ENCODE measurements at places on chromosomes 6 and 20. TPM values are rescaled to one million over a fixed set of nuclear protein-coding genes. Genes with fewer than 3 reads are reported as not detected.

GRCh38 chr20:57659517-57660180 is 39.4 kb upstream of the ZBP1 start:
- H3K36me3 ChIP-seq: peaks cover 34% of the 10 kb centered on the region
- H3K27ac ChIP-seq: no peak overlapping the region
- H3K4me1 ChIP-seq: peaks cover 5% of the 10 kb centered on the region
- H3K4me3 ChIP-seq: no peak overlapping the region
- DNase-seq: no peak

GRCh38 chr6:155309150-155309549 is 5.1 kb downstream of the TFB1M start:
- no peaks in the 10 kb centered on the region for H3K27me3 ChIP-seq

- H3K36me3 ChIP-seq: no peaks in the 10 kb centered on the region
- no peak overlapping the region for H3K27ac ChIP-seq
- H3K4me1 ChIP-seq: peaks cover 11% of the 10 kb centered on the region
- no peaks in the 10 kb centered on the region for H3K27me3 ChIP-seq
- H3K4me3 ChIP-seq: no peak overlapping the region
- no peak for DNase-seq
These were observed 29.5 kb upstream of the ADTRP start for GRCh38 chr6:11808054-11808453.

DNA sequence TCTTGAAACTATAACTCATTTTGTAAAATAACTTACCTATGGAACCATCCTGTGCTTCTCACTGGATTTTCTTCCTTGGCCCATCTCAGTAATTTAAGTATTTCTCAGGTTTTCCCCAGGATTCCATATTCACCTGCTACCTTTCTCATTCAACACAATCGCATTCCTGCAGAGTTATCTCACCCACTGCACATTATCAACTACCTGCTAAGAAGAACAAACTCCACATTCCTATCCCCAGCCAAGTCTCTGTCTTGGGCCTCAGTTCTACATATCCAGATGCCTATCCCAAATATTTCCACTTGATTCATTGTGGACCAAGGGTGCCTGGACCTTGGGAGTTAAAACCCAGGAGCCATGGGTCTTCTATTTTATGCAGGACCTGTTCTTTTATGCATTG is 60.2 kb upstream of the KCNQ5 start:
- no peak overlapping the region for H3K27ac ChIP-seq
- H3K4me1 ChIP-seq: no peaks in the 10 kb centered on the region
- H3K4me3 ChIP-seq: no peak overlapping the region
- DNase-seq: no peak
- no peaks in the 10 kb centered on the region for H3K27me3 ChIP-seq
- no peaks in the 10 kb centered on the region for H3K36me3 ChIP-seq

DNA sequence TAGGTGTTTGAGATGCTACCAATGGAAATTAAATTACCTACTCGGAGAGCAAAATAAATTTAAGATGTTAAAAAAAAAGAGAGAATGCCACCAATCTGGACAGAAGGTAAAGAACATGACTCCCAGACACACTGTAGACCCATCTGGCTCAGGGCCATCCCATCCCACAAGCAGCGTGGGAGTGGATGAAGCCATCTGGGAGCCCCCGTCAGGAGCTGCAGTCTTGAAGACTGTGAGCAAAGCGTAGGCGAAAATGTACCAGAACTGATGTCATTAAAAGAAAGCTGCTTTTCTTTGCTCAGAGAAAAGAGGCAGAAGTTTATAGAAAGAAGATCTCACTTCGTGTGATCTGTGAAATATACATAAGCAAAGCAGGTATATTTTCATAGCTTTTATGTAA is 815.7 kb downstream of the QKI start:
- no peak overlapping the region for H3K4me3 ChIP-seq
- DNase-seq: no peak
- H3K36me3 ChIP-seq: no peaks in the 10 kb centered on the region
- no peaks in the 10 kb centered on the region for H3K4me1 ChIP-seq
- H3K27me3 ChIP-seq: no peaks in the 10 kb centered on the region
- H3K27ac ChIP-seq: no peak overlapping the region

GRCh38 chr6:13678255-13678983 is 33.2 kb downstream of the RANBP9 start:
- H3K4me1 ChIP-seq: no peaks in the 10 kb centered on the region
- no peak overlapping the region for H3K4me3 ChIP-seq
- no peaks in the 10 kb centered on the region for H3K36me3 ChIP-seq
- no peak for DNase-seq
- peak overlapping the region; percentile 24 for H3K27ac ChIP-seq

UBE2C gene
- total RNA-seq: not detected

DNA sequence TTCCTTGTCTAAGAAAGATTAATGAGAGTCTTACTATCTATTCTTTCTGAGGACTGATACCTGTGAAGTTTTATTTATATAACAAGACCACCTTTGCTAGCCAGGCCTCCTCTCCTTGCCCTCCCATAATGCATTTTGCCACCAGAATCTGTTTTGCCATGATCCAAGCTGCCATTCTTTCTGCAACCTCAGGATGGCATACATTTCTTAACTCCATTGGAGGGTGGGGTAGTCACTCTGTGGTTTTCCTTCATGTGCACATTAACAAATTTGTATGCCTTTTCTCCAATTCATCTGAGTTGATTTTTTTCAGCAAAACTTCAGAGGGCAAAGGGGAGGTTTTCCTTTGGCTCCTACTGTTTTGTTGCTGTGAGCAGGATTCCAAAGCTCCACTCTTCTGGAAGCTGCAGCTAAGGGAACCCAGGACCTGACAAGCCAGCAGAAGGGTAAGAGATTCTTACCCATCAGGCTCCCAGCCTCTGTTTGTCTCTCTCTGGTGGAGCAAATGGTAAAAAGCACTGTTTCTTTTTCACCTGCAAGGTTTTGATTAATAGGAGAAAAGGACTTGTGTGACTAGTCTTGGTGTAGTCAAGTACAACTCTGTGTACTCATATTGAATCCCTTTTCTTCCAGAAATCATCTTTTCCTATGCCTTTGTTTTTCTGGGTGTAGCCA is 26.2 kb upstream of the ENPP4 start:
- H3K27ac ChIP-seq: no peak overlapping the region
- no peaks in the 10 kb centered on the region for H3K36me3 ChIP-seq
- H3K4me3 ChIP-seq: no peak overlapping the region
- no peaks in the 10 kb centered on the region for H3K4me1 ChIP-seq
- DNase-seq: no peak
- no peaks in the 10 kb centered on the region for H3K27me3 ChIP-seq

GRCh38 chr6:43948527-43949485 is 178.4 kb downstream of the MRPL14 start:
- H3K36me3 ChIP-seq: no peaks in the 10 kb centered on the region
- DNase-seq: peak; percentile 15
- H3K4me1 ChIP-seq: no peaks in the 10 kb centered on the region
- H3K4me3 ChIP-seq: no peak overlapping the region
- no peak overlapping the region for H3K27ac ChIP-seq
- no peaks in the 10 kb centered on the region for H3K27me3 ChIP-seq

POU5F1 gene
- total RNA-seq: not detected

DNA sequence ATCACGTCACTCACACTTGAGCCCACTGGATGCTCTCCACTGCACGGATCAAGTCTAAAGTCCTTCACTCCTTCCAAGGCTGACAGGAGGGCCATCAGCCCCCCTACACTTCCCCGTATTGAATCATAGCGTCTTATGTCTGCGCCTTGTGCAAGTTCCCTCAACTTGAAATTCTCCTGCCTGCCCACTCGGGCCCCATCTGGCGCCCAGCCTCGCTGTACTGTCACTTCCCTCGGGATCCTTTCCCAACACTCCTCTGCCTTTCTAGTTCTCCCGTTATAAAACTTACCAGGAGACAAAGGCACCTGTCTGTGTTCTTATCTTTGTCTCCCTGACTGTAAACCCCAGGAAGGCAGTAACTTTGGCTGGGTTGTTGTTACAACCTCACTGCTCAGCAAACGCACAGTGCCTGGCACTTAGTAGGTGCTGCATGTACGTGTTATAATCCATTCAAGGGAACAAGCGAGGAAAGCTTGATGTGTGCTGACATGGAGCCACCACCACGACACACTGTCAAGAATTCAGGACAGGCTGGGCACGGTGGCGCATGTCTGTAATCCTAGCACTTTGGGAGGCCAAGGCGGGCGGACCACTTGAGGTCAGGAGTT is 33.8 kb upstream of the ZFAND3 start:
- no peak overlapping the region for H3K27ac ChIP-seq
- H3K27me3 ChIP-seq: no peaks in the 10 kb centered on the region
- peaks cover 2% of the 10 kb centered on the region for H3K4me1 ChIP-seq
- no peaks in the 10 kb centered on the region for H3K36me3 ChIP-seq

GRCh38 chr6:3379482-3380060 is 77.3 kb downstream of the SLC22A23 start:
- no peaks in the 10 kb centered on the region for H3K4me1 ChIP-seq
- no peaks in the 10 kb centered on the region for H3K36me3 ChIP-seq
- H3K27ac ChIP-seq: no peak overlapping the region
- no peaks in the 10 kb centered on the region for H3K27me3 ChIP-seq

JAG1 gene
- total RNA-seq: 101 TPM

FYN gene
- total RNA-seq: 141 TPM

SCRT2 gene
- not detected for total RNA-seq

DNA sequence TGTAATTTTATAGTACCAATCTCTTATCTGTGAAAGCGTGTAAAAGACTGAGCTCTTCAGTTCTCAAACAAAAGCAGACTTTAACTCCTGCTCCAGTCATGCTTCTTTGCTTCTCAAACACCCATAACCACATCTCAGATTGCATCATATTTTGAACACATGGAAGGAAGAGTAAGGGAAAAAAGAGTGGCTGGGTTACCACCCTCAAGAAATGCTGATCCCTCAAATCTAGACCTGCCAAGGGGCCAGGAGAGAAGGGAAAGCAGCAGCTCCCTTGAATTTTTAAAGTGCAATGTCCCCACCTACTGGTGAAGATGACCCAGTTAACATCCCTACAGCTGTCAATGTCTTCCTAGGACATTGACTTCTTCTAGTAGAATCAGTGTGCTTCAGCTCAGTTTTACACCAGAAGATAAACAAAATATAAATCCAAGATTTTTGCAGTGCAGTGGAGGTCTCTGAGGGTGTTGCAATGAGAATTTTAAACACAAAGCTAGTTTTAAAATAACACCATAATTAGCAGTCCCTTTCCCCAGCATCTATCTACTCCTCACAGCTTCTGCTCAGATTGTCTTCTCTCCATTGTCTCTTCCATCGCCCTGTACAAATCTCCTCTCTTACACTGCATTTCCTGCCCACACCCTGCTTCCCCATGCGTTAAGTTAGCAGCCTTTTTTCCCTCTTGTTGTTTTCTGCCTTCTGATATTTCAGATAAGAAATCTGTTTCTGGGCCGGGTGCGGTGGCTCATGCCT is 22.6 kb upstream of the HLA-DQB2 start:
- H3K4me1 ChIP-seq: no peaks in the 10 kb centered on the region
- DNase-seq: no peak
- H3K4me3 ChIP-seq: no peak overlapping the region
- no peaks in the 10 kb centered on the region for H3K36me3 ChIP-seq
- no peaks in the 10 kb centered on the region for H3K27me3 ChIP-seq
- no peak overlapping the region for H3K27ac ChIP-seq

DNMT3B gene
- 0.75 TPM for total RNA-seq

DNA sequence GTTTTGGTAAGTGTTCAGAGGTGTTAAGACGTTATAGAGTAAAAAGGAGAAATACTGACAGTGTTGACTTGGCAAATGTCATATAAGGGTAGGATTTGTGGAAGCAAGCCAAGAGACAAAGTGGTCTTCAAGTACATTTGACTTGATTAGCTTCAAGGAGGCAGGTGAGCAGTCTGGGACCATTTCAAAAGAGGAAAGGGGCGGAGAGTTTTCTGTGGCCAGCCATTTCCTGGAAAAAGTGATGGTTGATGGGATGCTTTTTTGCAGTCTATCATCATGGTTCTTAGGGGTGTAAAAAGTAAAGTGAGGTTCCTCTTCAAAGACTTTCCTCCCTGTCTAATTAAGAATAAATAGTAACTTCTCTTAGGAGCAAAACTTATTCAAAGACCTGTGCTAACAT is 28.7 kb downstream of the FKBP1A start:
- peaks cover 5% of the 10 kb centered on the region for H3K36me3 ChIP-seq
- H3K4me1 ChIP-seq: peaks cover 3% of the 10 kb centered on the region
- H3K4me3 ChIP-seq: no peak overlapping the region
- DNase-seq: no peak
- no peak overlapping the region for H3K27ac ChIP-seq

BRPF3 gene
- 26.5 TPM for total RNA-seq

SPEF1 gene
- total RNA-seq: not detected

GRCh38 chr6:24919056-24919892 is 16.5 kb downstream of the RIPOR2 start:
- no peak overlapping the region for H3K4me3 ChIP-seq
- no peaks in the 10 kb centered on the region for H3K4me1 ChIP-seq
- DNase-seq: no peak
- H3K36me3 ChIP-seq: no peaks in the 10 kb centered on the region

DNA sequence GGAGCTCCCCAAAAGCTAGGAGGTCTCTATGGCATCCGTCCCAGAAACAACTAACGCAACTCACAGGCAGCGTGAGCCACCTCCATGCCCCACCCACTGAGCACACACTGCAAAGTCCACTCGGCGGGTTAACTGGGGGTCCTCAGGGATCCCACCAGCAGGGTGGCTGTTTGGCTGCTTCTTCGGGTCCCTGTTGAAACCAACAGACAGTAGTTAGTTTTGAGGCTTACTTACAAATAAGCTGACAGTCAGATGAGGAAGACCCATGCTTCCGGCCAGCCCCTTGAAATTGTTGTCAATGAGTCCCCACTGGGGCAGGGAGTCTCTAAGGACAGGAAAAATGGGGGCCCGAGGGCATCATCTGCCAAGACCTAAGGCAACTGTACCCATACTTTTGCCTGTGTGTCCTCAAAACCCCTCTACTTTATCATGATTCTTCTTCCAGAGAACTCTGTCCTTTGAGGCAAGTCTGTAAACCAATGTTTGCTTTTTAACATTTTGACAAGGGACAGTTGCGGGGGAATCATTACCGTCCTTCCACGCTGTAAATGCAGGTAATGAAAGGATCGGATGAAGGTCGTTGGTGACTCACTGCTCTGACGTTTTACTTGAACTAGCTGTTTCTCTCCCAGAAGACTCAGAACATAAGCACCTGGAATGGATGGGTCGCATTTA is 2.2 kb upstream of the PCK1 start:
- no peak overlapping the region for H3K27ac ChIP-seq
- no peak overlapping the region for H3K4me3 ChIP-seq
- H3K36me3 ChIP-seq: no peaks in the 10 kb centered on the region
- H3K27me3 ChIP-seq: no peaks in the 10 kb centered on the region
- no peak for DNase-seq

GRCh38 chr6:127832381-127832780 is 68.5 kb downstream of the THEMIS start:
- H3K27me3 ChIP-seq: no peaks in the 10 kb centered on the region
- no peak for DNase-seq
- no peaks in the 10 kb centered on the region for H3K4me1 ChIP-seq
- no peak overlapping the region for H3K27ac ChIP-seq
- H3K4me3 ChIP-seq: no peak overlapping the region

- H3K27ac ChIP-seq: no peak overlapping the region
- no peaks in the 10 kb centered on the region for H3K4me1 ChIP-seq
- H3K27me3 ChIP-seq: no peaks in the 10 kb centered on the region
- DNase-seq: no peak
These were observed 38.2 kb downstream of the MBOAT1 start for GRCh38 chr6:20173833-20174792.
